ENCODE measurements at places on chromosomes 2 and 18. TPM values are rescaled to one million over a fixed set of nuclear protein-coding genes. Genes with fewer than 3 reads are reported as not detected.

DNA sequence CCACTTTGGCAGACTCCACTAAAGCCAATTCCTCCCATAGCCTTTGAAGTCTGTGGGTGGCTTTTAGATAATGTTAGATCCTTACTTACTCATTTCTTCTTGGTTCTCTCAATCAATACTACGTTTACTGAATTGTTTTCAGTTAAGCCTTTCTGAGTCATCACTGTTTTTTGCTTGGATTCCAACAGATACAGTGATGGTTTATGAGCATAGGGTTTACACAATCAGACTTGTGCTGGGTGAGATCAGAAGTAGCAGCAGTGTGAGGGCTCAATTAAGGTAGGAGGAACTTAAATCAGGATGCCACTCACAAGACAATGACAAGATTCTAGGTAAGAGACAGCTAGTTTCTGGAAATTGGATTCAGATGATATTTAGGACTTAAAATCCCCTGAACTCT is 297.7 kb upstream of the DOK6 start:
- H3K27me3 ChIP-seq: no peaks in the 10 kb centered on the region
- DNase-seq: no peak
- H3K4me3 ChIP-seq: no peak overlapping the region
- H3K4me1 ChIP-seq: no peaks in the 10 kb centered on the region
- no peak overlapping the region for H3K27ac ChIP-seq

- H3K27me3 ChIP-seq: no peaks in the 10 kb centered on the region
- H3K4me1 ChIP-seq: no peaks in the 10 kb centered on the region
- H3K4me3 ChIP-seq: no peak overlapping the region
- H3K27ac ChIP-seq: no peak overlapping the region
- no peak for DNase-seq
- H3K36me3 ChIP-seq: no peaks in the 10 kb centered on the region
These were observed 52.3 kb upstream of the SEC11C start for GRCh38 chr18:59087391-59087790.

DNA sequence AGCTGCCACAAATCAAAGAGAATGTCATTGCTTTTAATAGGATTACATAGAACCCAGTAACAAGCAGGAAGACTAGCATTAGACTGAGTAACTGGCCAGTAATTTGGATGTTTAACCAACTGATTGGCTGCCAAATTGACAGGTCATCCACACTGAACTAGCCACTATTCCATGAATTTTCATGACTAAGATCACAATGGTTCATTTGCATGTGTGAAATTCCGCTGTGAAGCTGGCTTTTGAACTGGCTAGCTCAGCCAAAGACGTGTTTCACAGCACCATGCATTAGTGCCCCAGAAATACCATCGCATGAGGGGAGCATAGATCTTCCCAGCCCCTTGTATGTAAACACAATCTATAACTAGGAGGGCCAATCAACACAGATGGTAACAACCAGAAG is 649.8 kb downstream of the ARHGAP15 start:
- no peak overlapping the region for H3K27ac ChIP-seq

- H3K27ac ChIP-seq: no peak overlapping the region
- no peaks in the 10 kb centered on the region for H3K4me1 ChIP-seq
- H3K36me3 ChIP-seq: no peaks in the 10 kb centered on the region
- no peak for DNase-seq
These were observed 147.8 kb downstream of the WDSUB1 start for GRCh38 chr2:159138642-159139182.

DNA sequence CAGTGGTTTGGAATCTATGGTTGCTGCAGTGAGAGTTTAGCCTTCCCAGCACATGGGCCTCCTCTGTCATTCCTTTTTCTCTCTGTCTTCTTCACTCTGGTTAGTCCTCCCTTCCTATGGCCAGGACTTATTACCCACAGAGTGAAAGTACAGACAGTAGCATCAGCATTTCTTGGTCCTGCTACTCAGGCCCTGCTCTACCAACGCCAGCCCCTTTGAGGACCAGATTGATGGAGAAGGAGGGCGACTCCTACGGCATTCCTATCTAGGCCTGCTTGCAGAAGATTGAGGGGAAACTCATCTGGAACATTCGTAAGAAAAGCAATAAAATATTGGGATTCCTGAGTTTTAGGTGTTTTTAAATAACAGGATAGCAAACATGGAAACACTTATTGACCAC is 43.5 kb downstream of the BMP10 start:
- no peaks in the 10 kb centered on the region for H3K27me3 ChIP-seq
- no peak overlapping the region for H3K4me3 ChIP-seq
- no peaks in the 10 kb centered on the region for H3K4me1 ChIP-seq
- no peak for DNase-seq

- no peaks in the 10 kb centered on the region for H3K27me3 ChIP-seq
- no peak overlapping the region for H3K4me3 ChIP-seq
These were observed 48.9 kb downstream of the ADCY3 start for GRCh38 chr2:24870891-24871705.

- H3K27me3 ChIP-seq: no peaks in the 10 kb centered on the region
- no peak for DNase-seq
- no peaks in the 10 kb centered on the region for H3K36me3 ChIP-seq
- no peaks in the 10 kb centered on the region for H3K4me1 ChIP-seq
- H3K4me3 ChIP-seq: no peak overlapping the region
These were observed 48.8 kb downstream of the ADNP2 start for GRCh38 chr18:80157708-80158343.

GRCh38 chr2:11330457-11331142 is 13.8 kb downstream of the ROCK2 start:
- no peaks in the 10 kb centered on the region for H3K36me3 ChIP-seq
- H3K4me1 ChIP-seq: no peaks in the 10 kb centered on the region
- H3K27me3 ChIP-seq: no peaks in the 10 kb centered on the region
- no peak overlapping the region for H3K4me3 ChIP-seq
- DNase-seq: no peak
- H3K27ac ChIP-seq: no peak overlapping the region

DNA sequence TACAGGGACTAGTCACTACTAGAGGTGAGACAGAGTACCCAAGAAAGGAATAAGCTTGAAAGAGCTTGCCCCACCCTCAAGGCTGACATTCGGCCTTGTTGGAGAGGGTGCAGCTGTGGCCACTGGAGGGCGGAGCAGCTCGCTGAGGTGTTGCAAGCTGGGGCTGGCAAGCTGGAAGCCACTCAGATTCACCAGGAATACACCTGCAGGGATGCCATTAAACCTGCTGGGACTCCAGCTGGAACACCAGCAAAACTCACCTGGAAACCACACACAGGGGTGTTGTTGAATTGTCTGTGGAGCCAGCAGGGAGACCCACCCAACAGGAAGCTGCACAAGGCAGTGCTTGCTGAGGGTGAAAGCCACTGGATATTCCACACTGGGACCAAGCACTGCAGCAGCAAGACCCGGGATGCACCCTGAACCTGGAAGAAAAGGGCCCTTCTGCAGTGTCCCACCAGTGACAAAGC is 26.1 kb downstream of the KCTD18 start:
- H3K36me3 ChIP-seq: peaks cover 6% of the 10 kb centered on the region
- no peak overlapping the region for H3K4me3 ChIP-seq
- H3K27me3 ChIP-seq: no peaks in the 10 kb centered on the region
- H3K4me1 ChIP-seq: no peaks in the 10 kb centered on the region

GRCh38 chr2:32135409-32135808 is 30.3 kb upstream of the SLC30A6 start:
- H3K4me3 ChIP-seq: no peak overlapping the region
- no peaks in the 10 kb centered on the region for H3K36me3 ChIP-seq
- no peak for DNase-seq
- H3K27ac ChIP-seq: no peak overlapping the region

Gene TEKT4
- total RNA-seq: not detected

Gene REG1A
- not detected for total RNA-seq

GRCh38 chr2:56244911-56245530 is 61.2 kb downstream of the CCDC85A start:
- H3K27ac ChIP-seq: no peak overlapping the region
- H3K4me3 ChIP-seq: no peak overlapping the region
- no peak for DNase-seq
- H3K27me3 ChIP-seq: no peaks in the 10 kb centered on the region
- H3K36me3 ChIP-seq: 0 out of 2 replicates have a peak, but pooled peaks cover 2% of the 10 kb centered on the region

Gene TFCP2L1
- 3.2 TPM for total RNA-seq

- H3K27me3 ChIP-seq: no peaks in the 10 kb centered on the region
- no peak overlapping the region for H3K4me3 ChIP-seq
- peak; percentile 73 for DNase-seq
- H3K36me3 ChIP-seq: peaks cover 3% of the 10 kb centered on the region
- H3K27ac ChIP-seq: no peak overlapping the region
These were observed 84.6 kb downstream of the NRP2 start for GRCh38 chr2:205766779-205767359.

Gene UNC80
- 0.38 TPM for total RNA-seq

- no peak overlapping the region for H3K4me3 ChIP-seq
- no peak for DNase-seq
- H3K27ac ChIP-seq: no peak overlapping the region
- 0 out of 2 replicates have a peak, but pooled peaks cover 3% of the 10 kb centered on the region for H3K4me1 ChIP-seq
- H3K36me3 ChIP-seq: peaks cover 10% of the 10 kb centered on the region
These were observed 9.7 kb downstream of the FMNL2 start for GRCh38 chr2:152344579-152345195.

- H3K36me3 ChIP-seq: no peaks in the 10 kb centered on the region
- no peaks in the 10 kb centered on the region for H3K27me3 ChIP-seq
- H3K27ac ChIP-seq: no peak overlapping the region
- H3K4me3 ChIP-seq: no peak overlapping the region
These were observed 68.5 kb downstream of the COPS8 start for GRCh38 chr2:237154082-237154638.

DNA sequence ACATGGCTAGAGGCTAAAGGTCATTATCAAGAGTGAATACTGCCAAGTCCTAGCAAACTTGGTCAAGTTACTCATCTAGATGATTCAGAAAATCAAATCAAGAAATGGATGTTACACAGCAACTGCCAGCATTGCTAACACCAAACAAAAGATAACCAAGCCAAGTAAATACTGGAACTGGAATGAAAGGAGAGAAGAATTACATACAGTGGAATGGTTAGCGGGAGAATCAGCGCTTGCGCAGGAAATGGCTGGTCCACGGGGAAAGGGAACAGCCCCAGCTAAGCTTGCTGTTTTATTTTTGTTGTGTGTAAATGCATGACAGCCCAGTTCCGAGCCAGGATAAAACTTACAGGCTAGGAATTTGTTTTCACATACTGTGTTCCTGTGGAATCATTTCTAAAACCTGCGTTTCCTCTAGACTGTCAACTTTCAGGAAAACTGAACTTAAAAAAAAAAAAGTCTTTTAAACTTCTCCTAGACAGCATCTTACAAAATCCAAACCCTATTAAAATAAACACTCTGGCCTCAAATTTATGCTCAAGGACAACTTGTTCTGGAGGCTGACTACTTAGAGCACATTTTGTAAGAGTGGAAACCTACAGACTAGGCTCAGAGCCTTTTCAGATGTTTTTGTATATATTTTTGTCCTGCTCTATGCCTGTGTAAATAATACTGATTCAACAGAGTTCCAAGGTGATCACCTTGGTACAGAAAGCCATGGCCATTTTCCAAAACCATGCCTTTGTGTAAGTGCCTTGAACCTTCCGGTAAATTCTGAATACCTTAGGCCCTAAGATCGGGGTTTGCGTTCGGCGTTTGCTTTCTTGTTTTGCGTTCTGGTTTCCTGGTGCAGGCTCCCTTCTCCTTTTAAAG is 30.7 kb upstream of the TXNDC2 start:
- no peaks in the 10 kb centered on the region for H3K36me3 ChIP-seq
- no peak overlapping the region for H3K27ac ChIP-seq

Gene SAG
- not detected for total RNA-seq

Gene ITGB6
- total RNA-seq: not detected

GRCh38 chr2:177172034-177172880 is 40.3 kb upstream of the HNRNPA3 start:
- H3K27ac ChIP-seq: no peak overlapping the region
- H3K4me1 ChIP-seq: no peaks in the 10 kb centered on the region
- H3K27me3 ChIP-seq: peaks cover 2% of the 10 kb centered on the region
- H3K4me3 ChIP-seq: no peak overlapping the region

Gene ALPP
- total RNA-seq: 0.15 TPM

- H3K27ac ChIP-seq: no peak overlapping the region
- DNase-seq: no peak
- no peaks in the 10 kb centered on the region for H3K36me3 ChIP-seq
These were observed 222.6 kb upstream of the ST6GAL2 start for GRCh38 chr2:107108556-107108955.

Gene TSPYL6
- total RNA-seq: not detected

DNA sequence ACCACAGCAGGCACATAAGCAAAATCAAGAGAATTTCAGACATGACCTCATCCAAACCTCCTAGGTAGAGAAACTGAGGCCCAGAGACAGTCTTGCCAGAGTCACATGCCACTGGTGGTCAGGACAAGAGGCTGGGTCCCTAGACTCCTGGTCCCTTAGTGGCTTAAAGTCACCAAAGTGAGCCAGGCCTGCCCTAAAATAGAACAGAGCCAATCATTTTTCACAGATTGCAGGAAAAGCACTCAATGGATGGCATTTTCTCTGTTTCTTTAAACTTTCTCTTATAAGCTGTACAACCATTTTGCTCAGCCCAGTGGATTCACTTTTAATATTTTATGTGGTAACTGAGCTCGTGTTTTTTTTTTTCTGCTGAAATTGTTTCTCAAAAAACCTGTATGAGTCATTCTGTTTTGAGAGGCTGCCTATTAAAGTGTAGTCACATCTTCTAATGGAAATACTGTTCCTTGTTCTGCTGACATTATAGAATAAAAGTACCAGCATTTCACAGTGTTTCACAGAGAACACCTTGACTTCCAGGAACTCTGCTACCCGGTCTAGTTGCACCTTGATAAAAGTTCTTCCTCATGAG is 29.6 kb downstream of the STEAP3 start:
- no peak overlapping the region for H3K4me3 ChIP-seq
- H3K4me1 ChIP-seq: peaks cover 29% of the 10 kb centered on the region
- no peaks in the 10 kb centered on the region for H3K27me3 ChIP-seq
- peaks cover 5% of the 10 kb centered on the region for H3K36me3 ChIP-seq
- no peak overlapping the region for H3K27ac ChIP-seq

- DNase-seq: no peak
- H3K27ac ChIP-seq: no peak overlapping the region
- H3K36me3 ChIP-seq: no peaks in the 10 kb centered on the region
- no peaks in the 10 kb centered on the region for H3K27me3 ChIP-seq
These were observed 64.6 kb upstream of the SERPINE2 start for GRCh38 chr2:224103651-224104050.

DNA sequence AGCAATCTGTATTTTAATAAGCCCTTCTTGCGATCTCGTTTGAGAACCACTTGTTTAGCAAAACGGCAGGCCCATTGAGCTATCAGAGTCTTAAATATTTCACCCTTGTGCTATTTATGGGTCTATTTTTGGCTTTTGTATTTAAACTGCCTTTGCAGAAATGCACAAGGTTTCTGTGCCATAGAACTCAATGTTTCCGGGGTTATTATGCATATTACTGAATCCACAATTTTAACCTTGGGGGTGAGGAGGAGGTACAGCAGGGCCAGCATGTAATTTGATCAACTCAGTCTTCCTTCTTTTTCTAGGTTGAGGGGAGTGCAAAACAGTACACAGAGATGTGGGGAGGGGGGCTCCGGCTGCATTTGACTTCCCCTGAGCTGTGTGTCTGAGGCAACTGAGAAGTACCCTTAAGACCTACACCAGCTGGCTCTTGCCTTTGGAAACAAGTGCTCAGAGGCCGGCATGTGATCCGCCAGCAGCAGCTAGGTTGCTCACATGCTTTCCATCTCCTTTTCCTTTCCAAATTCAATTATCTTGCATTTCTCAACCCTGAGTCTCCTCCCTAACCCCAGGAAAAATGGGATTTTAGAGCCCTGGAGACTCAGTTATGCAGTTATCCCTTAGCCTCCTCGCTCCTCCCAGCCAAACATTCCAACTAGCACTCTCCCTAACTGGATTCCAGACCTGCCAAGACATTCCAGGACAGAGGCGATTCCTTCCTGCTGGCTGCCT is 103.0 kb downstream of the HNRNPLL start:
- H3K36me3 ChIP-seq: no peaks in the 10 kb centered on the region
- H3K4me1 ChIP-seq: peaks cover 8% of the 10 kb centered on the region
- H3K27ac ChIP-seq: no peak overlapping the region
- no peak for DNase-seq
- no peak overlapping the region for H3K4me3 ChIP-seq
- no peaks in the 10 kb centered on the region for H3K27me3 ChIP-seq
